ENCODE measurements at places on chromosomes 3 and 15. TPM values are rescaled to one million over a fixed set of nuclear protein-coding genes. Genes with fewer than 3 reads are reported as not detected.

GRCh38 chr15:78051596-78051995, 25.9 kb downstream of the TBC1D2B start:
- no peak for DNase-seq

GRCh38 chr15:101505610-101506337, 16.3 kb upstream of the PCSK6 start:
- DNase-seq = no peak

DNA sequence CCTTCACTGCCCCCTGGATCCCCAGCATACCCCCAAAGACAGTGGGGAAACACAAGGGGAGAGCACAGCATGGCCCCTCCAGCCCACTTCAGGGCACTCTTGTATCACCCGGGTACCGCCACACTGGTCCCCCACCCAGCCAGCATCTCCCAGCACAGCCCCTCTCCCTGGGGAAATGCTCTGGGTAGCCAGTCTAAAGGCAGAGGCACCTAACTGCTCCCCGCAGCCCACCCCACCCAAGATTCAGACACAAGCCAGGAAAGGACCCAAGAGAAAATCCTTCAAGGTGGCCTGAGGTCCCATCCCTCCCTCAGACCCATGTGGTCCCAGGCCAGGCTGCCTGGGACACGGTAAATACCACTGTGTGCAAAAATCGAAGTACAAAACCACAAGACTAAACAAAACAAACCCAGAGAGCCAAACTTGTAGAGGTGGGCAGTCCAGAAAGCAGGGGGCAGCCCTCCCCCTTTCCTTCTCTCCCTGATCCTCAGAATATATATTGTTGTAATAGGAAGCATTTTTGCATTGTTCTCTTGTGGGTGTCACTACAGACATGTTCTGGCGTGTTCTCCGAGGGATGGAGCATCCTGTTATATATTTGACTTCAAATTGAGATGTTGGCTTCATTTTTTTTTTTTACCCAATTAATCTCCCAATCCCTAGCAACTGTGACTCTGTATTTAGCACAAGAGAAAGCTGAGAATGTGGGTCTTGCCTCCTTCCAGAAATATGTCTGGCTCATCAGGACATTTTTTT, 51.7 kb downstream of the GRIP2 start:
- no peak for DNase-seq

- no peak for DNase-seq
Measured at GRCh38 chr15:38504680-38505467, 50.9 kb downstream of the FAM98B start.

- no peak for DNase-seq
Measured at GRCh38 chr15:63791228-63791627, 42.5 kb downstream of the HERC1 start.

DNA sequence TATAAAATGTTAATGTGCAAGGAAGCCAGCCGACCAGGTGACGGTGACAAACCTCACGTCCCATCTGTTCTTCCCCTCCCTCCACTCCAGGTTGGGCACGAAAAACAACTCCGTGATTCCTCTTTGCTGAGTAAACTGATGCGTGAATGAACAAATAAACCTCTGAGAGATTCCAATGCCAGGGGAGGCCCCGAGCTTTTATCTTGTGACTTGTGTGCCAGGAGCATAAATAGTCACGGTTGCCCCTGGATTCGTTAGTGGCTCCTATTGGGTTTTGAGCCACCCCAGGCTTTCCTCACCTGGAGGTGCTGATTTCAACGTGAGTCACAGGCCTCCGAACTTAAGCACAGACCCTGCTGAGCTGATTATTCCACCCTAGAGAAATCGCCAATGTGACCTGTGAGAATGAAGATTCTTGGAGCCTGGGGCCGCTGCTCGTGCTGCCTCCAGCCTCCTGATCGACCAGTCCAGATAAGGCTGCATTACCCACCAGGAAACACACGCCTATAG, 119.2 kb downstream of the SHQ1 start:
- no peak for DNase-seq

- DNase-seq = no peak
Measured at GRCh38 chr3:178381971-178382448, 154.2 kb upstream of the KCNMB2 start.

DNA sequence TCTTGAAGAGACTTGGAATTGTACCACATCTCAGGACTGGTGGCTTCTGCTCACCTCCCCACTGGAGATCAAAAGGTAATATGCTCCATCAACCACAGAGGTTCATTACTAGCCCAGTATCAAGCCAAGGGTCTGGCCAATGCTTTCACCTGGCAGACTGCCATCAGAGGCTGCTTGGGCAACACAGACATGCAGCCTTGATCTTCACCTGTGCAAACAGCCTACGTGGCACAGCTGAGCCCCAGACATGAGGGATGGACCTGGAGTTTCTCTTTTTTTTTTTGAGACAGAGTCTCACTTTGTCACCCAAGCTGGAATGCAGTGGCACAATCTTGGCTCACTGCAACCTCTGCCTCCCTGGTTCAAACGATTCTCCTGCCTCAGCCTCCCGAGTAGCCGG, 105.6 kb upstream of the HES1 start:
- DNase-seq = no peak

DNA sequence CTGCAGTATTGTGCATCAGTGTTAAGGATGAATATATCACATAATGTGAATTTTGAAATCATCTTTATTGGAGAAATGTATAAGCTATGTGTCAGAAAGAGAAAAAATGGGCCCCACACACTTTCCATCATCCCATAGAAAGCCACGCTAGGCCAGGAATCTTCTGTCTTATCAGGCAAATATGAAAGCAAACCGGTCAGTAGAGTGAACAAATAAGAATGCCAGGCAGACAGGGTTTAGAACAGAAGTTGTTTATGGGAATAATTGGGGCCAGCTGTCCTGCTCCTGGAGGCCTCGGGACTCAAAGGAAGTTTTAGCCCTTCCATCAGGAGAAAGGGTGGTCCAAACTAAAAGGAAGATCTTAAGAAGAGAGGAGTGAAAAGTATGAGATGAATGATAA, 39.5 kb downstream of the ZNF280D start:
- DNase-seq = no peak

DNA sequence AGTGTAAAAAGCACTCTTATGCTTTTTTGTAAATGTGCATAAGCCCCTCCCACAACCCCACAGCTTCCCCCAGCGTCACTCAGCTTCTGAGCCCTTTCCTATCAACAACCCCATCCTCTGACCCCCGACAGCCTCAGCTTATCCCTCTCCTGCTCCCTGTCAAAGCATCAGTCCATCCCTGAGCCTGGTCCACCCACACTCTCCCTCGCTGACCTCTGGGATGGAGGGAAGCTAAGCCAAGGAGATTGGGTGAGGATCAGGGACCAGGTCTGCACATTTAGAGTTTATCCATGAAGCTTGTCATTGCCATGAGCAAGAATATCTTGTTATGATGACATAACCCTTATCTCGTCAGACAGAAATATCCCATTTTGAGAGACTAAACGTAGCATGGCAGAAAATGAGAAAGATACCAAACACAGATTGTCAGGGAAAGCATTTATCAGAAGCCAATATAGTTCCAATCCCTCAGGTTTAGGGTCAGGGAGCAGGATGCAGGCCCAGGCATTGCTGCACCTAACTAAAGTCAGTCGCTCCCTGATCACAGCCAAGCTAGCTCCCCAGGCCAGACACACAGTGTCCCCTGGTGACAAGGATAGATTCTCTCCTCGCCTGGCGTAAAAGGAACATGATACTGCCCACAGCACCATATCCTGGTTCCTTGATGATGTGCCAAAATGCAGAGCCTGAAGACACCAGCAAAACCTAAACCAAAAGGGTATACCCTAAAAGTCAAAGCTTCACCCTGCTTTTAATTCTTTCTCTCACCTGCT, 66.9 kb downstream of the DCLK3 start:
- no peak for DNase-seq

DNA sequence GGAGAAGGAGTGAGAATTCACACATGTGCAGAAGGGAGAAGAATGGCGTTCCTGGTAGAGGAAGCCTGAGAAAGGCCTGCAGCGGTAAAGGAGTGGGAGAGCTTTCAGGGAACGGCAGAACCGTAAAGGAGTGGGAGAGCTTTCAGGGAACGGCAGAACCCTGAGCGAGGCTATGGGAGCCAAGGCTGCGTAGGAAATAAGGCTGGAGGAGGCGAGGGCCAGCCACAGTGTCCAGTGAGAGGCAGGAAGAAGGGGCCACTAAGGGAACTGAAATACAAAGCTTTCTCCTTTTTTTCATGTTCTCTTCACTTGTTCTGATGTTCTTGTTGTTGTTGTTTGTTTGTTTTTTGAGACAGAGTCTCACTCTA, 41.6 kb downstream of the GOLGA6L10 start:
- no peak for DNase-seq

GRCh38 chr3:30539206-30539605, 67.2 kb upstream of the TGFBR2 start:
- DNase-seq = no peak

DNA sequence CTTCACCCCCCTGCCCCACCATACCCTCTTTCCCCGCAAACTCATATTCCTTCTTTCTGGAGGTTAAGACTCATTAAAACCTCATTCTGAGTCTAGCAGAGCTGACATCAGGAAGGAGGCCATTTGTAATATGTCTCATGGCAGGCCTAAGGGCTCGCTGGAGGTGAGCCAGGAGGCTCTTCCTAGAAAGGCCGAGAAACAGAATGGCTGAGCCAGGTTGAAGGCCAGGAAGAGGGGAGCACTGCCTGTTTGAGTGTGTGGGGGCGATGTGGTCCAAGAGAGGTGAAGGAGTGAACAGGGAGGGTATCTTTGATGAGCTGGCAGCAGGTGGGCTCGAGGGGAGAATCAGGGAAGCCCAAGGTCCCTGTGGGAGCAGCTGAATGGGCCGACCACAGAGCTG, 317.3 kb downstream of the TLE3 start:
- DNase-seq = no peak

DNA sequence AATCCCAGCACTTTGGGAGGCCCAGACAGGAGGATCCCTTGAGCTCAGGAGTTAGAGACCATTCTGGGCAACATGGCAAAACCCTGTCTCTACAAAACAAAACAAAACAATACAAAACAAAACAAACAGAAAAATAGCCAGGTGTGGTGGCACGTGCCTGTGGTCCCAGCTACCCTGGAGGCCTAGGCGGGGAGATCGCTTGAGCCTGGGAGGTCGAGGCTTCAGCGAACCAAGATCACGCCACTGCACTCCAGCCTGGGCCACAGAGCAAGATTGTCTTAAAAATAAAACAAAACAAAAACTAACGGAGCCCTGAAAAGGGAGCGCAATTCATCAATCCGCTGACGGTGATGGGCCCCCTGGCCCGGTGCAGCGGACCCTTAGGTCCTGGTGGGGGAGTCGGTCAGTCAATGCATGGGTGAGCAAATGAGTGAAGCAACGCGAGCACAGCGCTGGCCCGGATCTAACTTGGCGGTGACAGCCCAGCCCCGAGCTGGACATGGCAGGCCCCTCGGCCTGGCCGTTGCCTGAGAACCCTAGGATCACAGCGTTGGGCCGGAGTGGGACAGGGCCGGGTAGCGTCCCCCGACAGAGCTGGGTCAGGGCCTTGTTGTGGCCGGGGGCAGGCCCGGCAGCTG, 52.4 kb upstream of the BLM start:
- no peak for DNase-seq

- no peak for DNase-seq
Measured at GRCh38 chr3:16335772-16336645, 71.0 kb downstream of the OXNAD1 start.

DNA sequence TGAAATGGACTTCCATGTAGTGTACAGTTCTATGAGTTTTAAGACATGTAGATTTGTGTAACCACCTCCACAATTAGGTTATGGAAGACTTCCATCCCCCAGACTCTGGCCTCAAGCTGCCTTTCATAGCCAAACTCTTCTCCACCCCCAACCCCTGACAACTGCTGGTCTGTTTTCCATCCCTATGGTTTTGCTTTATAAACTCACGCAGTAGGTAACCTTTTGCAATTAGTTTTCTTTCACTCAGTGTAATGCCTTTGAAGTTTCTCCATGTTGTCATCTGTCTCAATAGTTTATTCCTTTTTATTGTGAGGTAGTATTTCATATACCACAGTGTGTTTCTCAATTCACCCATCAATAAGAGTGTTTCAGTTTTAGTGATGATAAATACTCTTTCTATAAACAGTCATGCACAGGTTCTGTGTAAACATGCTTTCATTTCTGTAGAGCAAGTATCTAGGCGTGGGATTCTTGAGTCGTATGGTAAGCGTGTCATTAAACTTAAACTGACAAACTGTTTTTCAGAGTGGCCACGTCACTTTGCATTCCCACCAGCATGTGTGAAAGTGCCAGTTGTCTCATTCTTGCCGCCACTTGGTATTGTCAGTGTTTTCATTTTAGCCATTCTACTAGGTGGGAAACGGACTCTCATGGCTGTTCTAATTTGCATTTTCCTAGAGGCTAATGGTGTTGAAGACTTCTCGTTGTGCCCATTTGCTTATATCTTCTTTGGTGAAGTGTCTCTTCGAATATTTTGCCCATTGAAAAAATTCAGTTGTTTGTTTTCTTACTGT, 47.3 kb upstream of the ALDH1A3 start:
- no peak for DNase-seq

DNA sequence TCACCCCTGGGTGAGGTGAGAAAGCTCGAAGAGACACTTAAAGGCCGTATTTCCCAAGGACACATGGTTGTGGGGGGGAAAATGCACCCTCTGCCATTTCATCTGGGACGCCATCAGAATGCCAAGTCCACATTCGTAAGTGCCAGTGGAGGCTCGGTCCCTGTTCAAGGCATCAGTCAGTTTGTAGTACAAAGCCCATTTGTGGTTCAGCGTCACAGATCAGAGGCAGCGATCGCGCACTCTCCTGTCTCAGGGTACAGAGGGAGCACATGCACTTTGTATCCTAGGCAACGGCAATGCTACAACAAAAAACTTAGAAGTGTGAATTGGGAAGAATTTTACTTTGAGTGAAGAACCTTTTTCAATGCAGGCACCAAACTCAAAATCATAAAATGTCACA, 27.2 kb downstream of the SEMA6D start:
- no peak for DNase-seq

- no peak for DNase-seq
Measured at GRCh38 chr3:85251766-85252165, 293.0 kb downstream of the CADM2 start.

DNA sequence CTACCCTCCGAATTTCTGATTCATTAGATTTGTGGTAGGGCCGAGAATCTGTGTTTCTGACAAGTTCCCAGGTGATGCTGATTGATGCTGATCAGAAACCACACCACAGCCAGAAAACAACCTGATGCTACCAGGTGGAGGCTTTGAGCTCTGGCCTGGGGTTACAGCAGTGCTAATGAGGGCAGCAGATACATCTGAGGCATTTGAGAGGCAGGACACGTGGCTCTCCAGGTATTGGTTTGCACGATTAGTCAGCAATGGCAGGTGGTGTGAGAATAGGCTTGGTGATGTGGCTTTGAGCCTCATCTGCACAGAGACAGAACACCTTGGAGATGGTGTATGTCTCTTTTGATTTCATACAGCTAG, 78.8 kb upstream of the THBS1 start:
- no peak for DNase-seq

GRCh38 chr3:45311327-45311726, 77.0 kb upstream of the LARS2 start:
- DNase-seq = no peak

DNA sequence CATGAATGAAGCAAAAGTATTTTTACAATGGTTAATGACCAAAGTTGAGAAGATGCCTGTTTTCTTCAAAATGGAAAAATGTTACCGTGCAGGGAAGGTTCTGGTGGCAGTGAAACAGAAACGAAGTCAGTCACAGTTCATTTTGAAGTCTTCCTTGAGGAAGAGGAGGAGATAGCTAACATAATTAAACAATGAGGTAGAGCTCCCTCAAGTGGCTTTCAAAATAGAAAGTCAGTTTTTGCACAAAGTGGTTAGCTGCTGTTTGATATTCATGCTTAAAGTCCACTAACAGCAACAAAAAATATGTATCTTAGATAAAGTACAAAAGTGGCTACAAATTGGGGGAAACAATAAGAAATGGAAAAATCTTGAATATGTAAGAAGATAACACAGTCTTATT, 87.3 kb downstream of the TFG start:
- DNase-seq = no peak

Gene TMEM207
- not detected for total RNA-seq

Gene GOLGA8M
- total RNA-seq = not detected

Gene SLC22A13
- total RNA-seq = not detected

All from prostate gland (tissue), 2 donors.